NCI-H2107 (cell line): ENCODE measurements at places on chromosomes 1 and 21.

DNA sequence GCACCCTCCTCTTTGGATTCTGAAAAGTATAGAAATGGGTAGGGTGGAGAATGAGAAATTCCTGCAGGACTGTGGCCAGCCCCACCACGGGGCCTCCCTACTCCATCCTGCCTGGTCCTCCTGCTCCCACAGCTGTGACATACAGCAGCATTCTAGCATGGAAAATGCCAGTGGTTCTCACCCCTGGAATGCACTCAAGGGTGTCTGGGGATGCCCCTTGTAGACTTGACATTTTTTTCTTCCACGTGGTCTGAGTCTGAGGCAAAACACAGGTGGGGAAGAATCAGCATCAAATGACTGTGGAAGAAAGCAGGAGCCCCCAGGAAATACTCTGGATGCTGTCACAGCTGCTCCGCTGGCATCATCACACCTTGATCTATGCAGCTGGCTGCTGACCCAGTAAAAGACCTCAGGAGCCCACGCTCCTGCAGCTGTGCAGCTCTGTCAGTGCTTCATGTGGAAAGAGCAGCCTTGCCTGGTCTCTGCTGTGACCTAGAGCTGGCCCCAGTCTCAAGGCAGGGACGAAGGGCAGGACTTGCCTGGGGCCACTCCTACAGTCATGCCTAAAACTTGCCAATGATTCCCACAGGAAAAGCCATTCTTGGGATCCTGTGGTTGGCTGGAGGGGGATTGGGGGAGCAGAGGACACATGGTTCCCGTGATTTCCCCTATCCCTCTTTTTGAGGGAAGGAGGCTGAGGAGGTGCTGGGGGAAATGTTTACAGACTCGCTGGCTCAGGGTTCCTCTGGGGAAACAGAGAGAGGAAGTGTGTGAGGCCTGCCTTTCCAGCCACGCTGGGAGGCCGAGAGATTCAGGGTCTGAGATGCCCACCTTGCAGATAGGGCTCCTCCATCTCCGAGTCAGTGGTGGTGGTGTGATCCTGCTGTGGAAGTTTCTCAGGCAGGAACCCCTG, 10.8 kb upstream of the A3GALT2 start:
- DNase-seq: no peak

DNA sequence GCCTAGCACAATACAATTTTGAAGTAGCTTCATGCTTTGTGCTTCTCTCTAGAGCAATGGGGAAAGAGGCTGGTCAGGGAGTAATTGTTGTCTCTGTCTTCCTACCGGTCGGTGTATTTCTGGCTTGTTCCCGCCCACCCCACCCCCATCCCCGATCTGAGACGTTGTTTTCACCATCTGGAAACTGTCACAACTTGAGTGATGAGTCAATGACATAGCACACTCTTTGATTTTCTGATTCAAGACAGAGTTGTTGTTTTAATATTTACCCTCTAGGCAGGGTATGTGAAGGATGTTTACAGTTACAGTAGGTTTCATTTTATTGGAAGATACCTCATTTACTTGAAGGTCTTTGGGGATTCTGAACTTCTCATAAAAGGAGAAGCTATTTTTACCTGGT, 7.0 kb downstream of the IL12RB2 start:
- DNase-seq: no peak

DNA sequence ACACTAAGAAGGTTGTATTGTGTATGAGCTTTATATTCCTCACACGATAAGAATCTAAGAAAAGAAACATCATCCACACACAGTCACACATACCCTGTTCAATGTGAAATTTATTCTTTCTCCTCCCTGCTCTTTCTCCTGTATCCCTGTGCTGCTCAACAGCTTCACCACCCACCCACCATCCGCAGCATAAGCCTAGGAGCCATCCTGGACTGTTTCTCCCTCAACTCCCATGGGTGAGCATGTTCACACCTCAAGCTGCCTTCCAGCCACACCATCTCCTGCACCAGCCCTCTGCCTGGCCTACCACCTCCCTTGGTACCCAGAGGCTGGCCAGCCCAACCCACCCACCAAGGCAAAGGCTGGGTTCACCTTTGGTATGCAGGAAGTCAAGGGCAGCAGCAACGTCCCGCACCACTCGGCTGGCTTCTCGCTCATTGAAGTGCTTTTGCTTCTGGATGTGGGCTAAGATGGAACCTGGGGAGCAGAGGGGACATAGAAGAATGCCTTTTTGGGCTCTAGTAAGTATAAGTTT, 20.3 kb upstream of the KNCN start:
- no peak for DNase-seq

DNA sequence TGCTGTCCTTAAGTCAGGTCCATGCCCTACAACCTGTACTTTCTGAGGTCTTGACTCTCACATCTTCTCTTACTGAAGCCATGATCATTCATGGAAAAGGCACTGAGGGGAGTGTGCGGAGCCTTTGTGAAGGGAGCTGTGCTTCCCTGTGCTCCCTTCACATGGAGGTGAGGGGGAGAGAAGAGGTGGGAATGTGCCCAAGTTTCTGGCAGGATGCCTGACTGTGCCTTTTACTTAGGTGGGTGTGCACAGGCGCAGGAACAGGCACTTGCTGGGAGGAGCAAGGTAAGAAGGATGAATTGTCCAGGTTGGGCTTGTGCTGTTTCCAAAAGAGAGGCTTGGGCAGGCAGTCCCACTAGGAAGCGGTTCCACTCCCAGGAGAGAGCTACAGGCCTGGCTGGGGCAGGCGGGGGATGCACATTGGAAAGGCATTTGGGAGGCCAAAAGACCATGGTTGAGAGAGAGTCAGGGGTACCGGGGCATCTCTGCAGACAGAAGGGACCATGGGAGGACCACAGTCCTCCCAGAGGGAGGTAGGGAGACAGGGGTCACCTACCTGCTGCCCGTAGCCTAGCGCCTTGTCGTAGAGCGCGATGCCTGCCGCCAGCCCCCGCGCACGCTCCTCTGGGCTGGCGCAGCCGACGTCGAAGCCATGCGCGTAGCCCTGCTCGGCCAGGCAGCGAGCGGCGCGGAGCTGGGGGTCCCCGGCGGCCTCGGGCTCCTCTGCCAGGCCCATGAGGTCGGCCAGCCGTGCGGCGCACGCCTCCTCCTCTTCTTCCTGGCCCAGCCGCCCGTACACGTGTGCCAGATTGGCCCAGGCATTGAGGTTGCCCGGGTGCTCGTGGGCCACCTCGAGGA, 853 bp downstream of the TTC22 start:
- no peak for DNase-seq
